Suppressor macrophage treated with lipopolysaccharide for 1 hour (primary cell): ENCODE measurements at places on chromosomes 1 and 21.

DNA sequence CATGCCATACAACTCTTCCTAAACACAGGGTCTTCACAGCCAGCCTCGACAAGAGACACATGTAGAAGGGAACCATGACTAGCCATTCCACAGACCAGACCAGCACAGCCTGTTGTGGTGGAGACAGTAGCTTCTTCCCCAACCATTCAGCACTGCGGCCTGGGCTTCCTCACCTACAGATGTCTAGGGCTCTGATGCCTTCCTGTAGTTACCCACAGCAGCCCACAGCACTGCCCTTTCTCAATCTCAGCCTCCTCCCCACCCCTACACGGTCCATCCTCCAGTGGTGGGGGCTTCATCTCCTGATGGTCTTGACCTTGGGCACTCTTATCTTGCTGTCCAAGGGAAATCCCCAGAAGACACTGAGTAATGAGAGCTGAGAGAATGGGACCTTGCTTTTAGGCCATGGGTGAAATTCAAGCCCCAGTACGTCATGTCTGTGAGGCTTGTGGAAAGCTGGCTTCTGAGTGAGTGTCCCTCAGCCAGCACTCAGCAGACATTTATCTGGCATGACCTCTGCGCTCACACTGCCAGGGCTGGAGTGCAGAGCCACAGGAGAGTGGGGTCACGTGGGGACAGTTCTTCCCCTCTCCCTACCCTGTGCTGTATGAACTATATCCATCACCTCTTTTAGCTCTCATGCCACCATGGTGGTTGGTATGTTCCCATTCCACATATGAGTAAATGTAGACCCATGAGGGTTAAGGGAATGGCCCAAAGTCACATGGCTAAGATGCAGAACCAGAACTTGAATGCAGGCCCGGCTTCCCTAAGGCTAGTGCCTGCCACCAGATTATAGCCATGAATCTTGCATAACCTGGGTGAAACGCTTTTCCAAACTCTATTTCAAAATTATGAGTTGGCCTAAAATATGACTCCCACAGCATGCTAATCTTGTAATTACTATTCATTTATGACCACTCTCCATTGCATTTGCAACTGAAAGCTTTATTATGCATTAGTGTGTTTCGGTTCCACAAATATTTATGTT is 104.7 kb downstream of the HIVEP3 start:
- DNase-seq = no peak

DNA sequence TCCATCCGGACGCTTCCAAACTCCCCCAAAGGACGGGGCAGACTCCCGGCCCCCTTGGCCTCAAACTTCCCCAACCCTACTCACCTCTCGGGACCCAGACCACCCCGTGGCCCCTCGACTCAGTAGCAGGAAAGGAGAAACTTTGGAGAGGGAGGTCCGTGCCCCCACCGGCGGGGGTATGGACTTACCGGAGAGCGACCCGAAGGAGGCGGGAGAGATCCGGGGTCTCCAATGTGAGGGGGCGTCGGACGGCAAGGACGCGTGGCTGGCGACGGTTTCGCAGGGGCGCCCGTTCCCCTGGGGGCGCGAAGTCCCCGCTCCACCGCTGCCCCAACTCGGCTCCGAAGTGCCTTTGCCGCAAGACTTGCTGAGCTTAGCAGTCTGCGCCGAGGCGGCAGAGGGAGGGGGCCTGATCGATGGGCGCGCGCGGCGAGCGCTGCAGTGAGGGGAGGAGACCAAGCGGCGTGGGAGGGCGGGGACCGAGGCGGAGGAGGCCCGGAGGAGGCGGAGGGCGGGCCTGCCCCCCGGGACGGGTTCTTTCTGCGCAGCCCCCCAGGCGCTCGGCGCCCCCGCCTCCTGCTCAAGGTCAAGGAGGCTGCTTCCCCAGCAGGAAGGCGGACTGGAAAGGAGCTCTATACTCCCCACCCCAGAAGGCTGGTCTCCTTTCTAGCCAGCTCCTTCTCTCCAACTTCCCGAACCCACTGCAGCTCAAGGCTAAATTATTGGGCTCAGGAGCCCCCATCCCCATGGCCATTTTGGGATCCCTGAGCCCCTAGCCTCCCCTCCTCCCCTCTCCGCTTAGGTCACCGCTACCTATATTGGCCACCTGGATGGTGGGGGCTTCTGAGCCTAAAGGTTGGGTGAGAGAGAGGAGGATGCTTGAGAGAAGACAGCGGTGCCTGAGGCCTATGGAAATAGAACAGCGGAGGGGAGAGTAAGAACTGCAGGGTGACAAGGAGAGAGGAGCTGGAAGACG is at the start of gene SYT2:
Gene SYT2, minus strand, starts transcription at position 385 of the 976 bp plus-strand sequence. CDS start 104,682 bp downstream, outside the sequence.
- DNase-seq = no peak

DNA sequence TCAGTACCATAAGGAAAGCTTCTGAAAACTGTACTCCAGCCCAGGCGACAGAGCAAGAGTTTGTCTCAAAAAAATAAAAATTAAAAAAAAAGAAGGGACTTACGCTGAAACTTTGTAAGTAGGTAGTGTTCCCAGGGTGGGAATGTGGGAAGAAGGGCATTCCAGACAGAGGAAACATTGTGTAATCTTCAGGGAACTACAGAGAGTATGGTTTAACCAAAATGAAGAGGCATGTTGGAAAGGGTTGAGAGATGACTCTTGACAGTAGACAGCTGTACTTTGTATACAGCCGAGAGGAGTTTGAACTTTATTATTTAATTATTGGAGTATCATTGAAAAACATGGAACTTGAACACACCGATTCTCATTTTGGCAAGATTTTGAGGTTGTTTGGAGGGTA is 43.0 kb downstream of the PPP2R5A start:
- no peak for DNase-seq

- DNase-seq = no peak
Observed at GRCh38 chr1:207649210-207649753, 4.3 kb downstream of the CR1L start.

GRCh38 chr21:38669186-38669585 is 136.5 kb upstream of the ETS2 start:
- peak; percentile 55 for DNase-seq

- DNase-seq = no peak
Observed at GRCh38 chr21:45277101-45278045, 10.3 kb downstream of the POFUT2 start.
